ENCODE measurements at places on chromosomes 13 and 19.

GRCh38 chr19:44749994-44750393 is 1.5 kb downstream of the BCL3 start:
- DNase-seq: no peak

GRCh38 chr19:2986951-2987524 is 9.7 kb downstream of the TLE6 start:
- no peak for DNase-seq

DNA sequence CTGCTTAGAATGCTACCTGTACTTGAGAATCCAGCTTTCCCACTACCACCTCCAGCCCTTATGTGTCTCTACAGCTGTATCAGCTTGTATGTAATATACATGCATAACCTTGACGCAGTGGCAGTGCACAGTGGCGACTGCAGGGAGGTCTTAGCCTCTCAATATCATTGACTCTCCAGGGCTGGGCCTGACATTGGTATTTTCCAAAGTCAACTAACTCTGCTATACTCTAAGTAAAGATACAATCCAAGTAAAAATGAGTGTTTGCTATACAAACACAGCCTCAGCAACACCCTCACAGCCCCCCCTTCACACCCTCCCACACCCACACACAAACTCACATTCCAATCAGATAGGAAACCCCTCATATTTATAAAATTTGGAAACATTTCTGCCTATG is 6.7 kb upstream of the UBL3 start:
- DNase-seq: no peak

DNA sequence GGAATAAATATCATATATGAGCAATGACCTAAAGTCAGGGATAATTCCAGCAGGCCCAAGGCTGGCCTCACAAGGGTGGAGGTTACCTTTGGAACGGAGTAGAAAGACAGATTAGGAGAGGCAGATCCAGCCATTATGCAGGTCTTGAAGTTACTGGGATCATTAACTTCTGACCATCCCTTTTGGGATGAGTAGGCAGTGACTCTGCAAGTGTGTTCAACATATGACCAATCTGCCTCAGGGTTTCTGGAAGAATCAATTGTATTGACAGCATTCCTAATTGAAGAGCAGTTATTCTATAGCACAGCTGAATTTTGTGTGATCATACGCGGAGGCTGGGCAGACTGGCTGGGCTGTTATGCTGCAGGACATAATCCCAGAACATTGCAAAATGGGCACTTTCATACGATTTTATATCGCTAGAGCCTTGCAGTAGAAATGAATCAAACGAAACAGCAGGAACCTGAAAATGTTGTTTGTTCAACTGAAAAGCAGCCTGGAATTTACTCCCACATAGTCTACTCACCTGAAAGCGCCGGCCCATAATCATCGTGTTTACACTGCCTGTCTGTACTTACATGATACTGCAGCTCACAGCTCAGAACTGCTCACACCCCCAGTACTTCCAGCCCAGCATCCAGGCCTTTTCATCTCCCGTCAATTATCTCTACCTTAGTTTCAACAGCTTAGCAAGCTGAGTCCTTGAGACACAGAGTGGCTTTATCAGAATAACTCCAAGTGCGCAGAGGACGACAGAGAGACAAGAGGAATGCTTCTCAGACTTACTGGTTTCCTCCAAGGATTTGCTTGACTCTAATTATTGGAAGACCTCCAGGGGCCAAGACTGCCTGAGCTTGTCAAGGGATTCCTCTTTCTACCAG is 556.1 kb downstream of the EFNB2 start:
- no peak for DNase-seq

DNA sequence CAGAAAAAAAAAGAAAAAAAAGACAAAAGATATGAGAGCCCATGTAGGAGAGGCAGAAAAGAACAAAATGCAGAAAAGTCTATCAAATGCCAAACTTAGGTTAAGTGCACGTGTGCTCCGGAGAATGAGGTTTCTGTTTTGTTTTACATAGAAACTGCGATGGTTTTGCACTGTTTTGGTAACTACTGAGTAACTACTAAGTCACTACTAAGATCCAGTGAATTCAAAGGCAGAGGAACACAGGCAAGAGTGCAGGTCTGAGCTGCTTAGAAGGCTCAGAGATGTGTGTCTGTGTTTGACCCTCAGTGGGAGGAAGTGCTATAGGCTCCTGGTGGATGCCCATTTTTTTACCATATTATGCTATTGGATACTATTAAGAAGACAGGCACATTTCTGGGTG is 299.3 kb downstream of the NDFIP2 start:
- no peak for DNase-seq
